ENCODE measurements at places on chromosomes 12 and 14.

DNA sequence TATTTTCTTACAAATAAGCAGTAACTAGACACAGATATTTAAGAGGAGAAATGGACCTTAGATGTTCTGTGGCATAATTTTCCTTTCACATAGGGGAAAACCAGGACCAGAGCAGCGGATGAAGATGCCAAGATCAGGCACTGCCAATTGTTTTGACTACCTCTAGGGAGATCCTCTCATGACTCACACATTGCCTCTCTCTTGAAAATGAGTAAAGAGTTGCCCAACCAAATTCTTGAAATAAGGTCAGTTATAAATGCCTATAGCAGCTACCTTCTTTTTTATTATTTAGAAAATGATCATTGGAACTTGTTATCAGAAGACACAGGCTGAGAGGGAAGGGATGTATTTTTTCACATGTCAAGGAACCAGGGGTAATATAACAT lies 263.4 kb upstream of the PLEKHG7 start:
- no peak for DNase-seq

DNA sequence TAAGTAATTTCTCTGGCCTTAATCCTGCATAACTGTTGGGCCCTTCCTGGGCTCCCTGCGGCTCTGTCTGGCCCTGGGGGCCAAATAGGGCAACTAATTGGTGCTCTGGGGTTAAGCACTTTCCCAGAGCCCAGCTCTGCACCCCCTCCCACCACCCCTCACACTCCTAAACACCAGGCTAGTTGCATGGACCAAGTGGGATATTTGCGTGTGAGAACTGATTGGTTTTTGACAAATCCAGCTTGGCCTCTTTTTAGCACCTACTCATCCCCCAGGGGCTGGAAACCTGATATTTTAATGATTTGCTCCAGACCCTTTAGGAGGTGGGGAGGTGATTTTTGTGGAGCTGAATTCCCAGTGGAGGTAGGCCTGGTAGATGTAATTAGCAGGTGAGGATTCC lies 91.9 kb downstream of the DICER1 start:
- no peak for DNase-seq

- DNase-seq = no peak
These were observed 58.5 kb downstream of the TMTC2 start for GRCh38 chr12:82745063-82745674.

DNA sequence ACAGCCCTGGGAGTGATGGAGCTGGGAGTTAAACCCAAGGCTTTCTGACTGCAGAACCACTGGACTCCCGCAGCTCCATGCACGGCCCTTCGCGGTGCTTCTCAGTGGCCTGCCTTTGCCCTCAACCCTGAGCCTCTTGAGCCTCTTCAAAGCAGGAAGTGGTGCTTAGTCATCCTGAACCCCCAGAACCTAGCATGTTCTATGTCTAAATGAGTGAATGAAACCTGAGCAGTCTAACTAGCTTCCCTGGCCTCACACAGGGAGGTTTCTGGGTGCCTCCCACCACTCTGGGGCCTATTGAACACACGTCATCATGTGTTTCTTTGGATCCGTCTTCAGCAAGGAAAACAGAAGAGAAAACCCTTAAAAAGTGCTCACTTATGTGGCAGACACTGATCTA lies 117.9 kb upstream of the SFSWAP start:
- no peak for DNase-seq

- no peak for DNase-seq
These were observed 23.3 kb downstream of the ZC2HC1C start for GRCh38 chr14:75092698-75093097.

DNA sequence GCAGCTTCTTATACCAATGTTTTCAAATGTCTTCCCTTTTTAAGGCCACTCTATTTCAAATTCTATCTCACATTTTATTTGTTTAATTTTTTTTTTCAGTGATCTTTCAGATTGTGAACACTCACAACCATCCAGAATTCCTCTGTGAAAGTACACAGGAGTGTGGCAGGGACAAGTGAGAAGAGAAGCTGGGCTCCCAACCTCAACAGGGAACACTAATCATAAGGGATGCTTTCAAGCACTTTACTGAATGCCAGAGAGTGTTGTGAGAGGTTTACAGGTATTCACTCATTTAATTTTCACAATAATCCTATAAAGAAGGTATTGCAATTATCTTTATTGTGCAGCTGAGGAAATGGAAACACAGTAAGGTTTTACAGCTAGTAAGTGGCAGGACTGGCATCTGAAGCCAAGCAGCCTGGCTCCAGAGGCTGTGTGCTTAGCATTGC lies 60.1 kb upstream of the PYGL start:
- no peak for DNase-seq

- no peak for DNase-seq
These were observed 33.4 kb upstream of the HSPB8 start for GRCh38 chr12:119145367-119145766.

DNA sequence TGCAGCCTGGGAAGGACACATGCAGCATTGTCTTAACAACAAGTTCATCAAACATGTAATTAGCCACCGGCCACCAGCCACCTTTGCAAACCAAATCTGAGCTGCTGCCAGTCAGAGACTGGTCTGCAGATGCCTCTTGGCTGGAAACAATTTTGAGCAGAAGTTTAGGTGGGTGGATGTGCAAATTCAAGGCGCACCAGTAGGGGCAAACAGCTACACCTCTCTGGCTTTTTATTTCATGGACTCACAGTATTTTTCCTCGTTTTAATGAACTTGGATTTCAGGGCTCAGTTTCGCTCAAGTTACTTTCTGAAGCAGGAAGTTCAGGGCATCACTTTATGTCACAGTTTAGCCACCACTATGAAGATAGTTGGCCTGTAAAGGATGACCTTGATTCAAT lies 94.3 kb downstream of the OTX2 start:
- DNase-seq = no peak

DNA sequence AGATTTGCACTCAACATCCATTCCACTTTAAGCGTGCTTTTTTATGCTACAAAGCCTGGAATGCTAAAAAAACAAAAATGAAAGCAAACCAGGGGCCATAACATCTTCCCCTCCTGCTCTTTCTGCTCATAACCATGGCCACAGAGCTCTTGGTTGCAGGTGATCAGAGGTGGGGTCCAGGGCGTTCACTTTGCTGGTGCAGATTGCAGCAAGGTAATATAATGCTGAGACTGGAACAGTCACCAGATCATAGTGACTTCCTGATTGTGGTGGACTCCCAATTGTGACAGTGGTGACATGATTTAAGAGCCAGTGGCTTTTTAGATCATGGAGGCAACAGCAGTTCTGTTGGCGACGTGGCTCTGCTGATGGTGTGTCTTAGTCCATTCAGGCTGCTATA lies 115.0 kb upstream of the CPM start:
- DNase-seq = no peak

DNA sequence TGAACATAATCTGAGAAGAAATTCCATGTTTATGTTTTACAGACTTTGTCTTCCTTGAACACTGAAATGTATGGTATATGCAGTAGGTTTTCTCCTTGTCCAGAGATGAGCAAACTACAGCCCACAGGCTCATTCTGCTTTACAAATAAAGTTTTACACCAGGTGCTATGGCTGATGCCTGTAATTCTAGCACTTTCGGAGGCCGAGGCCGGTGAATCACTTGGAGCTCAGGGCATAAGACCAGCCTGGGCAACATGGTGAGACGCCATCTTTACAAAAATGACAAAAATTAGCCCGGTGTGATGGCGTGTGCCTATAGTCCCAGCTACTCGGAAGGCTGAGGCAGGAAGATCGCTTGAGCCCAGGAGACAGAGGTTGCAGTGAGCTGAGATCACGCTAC lies 64.7 kb downstream of the LRP6 start:
- no peak for DNase-seq

- DNase-seq = no peak
These were observed 183.4 kb downstream of the SLC25A21 start for GRCh38 chr14:36988989-36989388.

GRCh38 chr14:85037411-85037810 lies 492.5 kb upstream of the FLRT2 start:
- no peak for DNase-seq

DNA sequence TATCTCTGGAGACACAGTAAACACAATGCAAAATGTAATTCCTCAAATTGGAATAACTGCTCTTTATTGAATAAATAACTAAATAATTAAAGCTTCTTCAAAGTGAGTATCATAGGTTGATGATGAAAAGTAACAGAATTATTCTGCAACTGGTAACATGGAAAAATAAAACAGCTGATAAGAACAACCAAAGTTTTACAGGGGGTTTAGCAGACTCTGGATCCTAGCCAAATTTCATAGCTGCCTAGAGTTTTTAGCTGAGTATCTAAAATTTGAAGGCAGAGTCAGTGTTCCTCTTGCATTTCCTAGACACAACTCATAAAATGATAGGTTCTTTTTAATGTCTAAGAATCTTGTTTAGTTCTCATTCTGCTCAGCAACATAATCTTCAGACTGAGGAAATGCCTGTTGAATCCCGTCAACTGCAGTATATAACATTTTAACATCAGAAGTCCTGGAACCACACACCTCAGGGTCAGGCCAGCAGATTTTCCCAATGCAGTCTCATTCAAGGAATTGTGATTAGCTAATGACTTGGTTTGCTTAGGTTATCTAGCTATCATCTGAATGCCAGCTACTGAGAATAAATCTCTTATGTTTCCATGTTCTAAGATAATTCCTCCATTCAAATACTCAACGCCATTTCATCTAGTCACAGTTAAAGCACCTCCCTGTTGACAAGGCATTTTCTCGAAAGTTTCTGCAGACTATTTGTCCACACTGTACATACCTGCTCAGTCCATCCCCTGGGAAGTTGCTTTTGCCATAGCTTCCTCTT lies 411.6 kb downstream of the BCAT1 start:
- no peak for DNase-seq

- DNase-seq = peak; percentile 4
These were observed 6.0 kb downstream of the B4GALNT1 start for GRCh38 chr12:57626921-57627445.

GRCh38 chr12:18502422-18502968 lies 235.3 kb downstream of the PLCZ1 start:
- DNase-seq = no peak

DNA sequence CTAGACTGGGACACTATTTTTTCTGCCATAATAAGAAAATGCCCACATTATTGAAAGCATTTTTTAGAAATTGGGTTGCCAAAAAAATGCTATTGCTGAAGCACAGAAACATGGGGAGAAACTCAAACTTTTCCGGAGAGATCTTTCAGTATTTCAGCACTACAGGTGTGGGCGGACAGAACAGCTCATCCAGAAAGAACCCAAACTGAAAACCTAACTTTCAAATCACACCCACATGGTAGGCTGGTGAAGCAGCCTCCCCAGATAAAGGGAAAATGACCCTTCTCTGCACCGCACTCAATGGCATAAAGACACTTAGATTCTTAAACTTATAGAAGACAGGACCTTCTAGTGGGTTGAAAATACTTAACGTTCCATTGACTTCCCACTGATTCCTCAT lies 62.3 kb upstream of the TMPO start:
- DNase-seq = no peak

GRCh38 chr14:23930742-23931141 lies 22.8 kb upstream of the DHRS4 start:
- DNase-seq = no peak

- no peak for DNase-seq
These were observed 162.7 kb downstream of the EGLN3 start for GRCh38 chr14:33788161-33788560.

DNA sequence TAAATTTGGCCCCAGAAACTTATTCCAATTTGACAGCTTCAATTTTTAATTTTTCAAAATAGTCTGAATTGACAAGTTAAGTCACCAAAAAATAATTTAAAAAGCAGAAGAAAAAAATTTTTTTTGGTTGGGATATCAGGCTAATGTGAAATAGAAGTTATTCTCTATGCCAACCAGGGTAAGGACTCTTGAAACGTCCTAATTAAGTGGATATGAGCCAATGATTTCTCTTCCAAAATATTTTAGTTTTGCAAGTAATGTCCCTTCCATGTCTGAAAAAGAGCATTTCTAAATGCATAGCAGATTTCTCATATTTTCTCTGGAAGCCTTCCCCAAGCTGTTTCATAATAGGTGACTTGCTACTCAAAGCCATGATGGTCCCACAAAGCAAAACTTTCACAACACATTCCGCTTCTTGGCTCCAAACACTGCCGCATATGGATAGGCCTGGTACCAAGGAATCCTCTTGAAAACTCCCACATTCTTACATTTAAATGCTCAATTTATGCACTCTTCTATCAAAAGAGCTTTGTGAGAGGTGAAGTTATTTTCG lies 65.1 kb downstream of the SIX6 start:
- DNase-seq = no peak

- DNase-seq = no peak
These were observed 61.2 kb upstream of the SRSF5 start for GRCh38 chr14:69705706-69706105.

DNA sequence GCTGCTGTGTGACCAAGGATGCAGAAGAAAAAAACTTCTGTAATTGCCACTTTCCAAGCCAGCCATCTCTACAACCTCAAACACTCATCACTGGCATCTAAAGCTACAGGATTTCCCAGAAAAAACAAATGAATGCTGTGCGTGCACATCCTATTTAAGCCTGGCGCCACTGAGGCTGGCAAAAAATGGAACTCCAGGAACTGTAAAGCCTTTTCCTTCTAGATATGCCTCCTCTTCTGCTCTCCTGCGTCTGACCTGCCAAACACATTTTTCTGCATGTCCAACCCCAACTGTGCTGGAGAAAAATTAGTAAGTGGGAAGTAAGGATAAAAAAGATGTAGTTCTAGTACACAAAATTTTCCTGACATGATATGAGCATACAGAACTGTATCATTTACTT lies 184.9 kb downstream of the ITPR2 start:
- no peak for DNase-seq

- DNase-seq = no peak
These were observed 33.7 kb downstream of the P2RX7 start for GRCh38 chr12:121166356-121166755.

DNA sequence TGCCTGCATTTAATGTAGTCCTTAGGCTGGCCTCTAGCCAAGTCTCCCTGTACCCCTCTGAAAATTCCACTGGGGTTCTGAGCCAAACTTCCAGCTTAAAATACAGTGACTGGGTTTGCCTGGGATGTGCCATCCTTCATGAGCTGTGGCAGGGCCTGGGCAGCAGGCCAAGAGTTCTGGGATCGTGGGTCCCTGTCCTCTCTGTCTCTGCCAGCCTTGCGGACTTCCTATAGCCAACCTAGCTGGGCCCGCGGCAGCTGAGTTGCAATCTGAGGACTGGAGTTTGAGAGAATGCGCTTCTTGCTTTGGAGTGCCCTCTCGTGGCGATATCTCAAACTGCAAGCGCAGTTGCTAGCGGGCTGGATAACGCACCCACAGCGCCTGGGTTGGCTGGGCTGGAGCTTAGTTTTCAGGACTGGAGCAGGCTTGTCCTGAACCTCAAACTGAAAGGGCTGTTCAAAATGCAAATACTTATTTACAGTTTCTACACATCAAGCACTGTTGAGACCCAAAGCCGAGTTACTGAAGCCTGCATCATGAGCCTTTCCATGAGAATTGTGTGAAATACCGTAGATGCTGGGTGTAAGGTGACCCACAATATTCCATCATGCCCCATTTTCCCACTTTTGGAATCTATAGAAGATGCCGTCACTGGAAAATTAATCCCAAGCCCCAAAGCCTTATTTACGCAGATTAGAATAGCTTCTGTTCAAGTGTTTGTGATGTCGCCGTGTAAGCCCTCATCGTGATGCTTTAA lies 7.3 kb upstream of the IFI27L2 start:
- DNase-seq = peak; percentile 79
